ENCODE measurements at places on chromosomes 16 and 17.
A peak's percentile ranks its signal among the peaks of the same experiment; 100 is the strongest.

- DNase-seq: no peak
Observed at GRCh38 chr17:54527941-54528340, 372.7 kb upstream of the TOM1L1 start.

DNA sequence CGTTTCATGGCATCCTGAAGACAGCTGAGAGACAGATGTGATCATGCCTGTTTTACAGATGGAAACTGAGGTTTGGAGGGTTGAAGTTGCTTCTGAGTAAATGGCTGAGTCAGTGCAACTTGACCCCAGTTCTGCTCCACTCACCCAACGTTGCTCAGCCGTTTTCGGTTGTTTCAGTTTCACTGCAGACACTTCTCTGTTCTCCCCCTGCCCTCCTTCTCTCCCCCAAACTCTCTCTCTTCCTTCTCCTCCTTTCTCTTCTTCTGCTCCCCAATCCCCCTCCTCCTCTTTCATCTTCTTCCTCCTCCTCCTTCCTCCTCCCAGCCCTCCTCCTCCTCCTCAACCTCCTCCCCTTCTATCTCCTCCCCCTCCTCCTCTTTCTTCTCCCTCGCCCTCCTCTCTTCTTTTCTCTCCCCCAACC, 9.4 kb upstream of the CEP20 start:
- DNase-seq: no peak

GRCh38 chr16:28502290-28502689, 4.3 kb downstream of the IL27 start:
- no peak for DNase-seq

DNA sequence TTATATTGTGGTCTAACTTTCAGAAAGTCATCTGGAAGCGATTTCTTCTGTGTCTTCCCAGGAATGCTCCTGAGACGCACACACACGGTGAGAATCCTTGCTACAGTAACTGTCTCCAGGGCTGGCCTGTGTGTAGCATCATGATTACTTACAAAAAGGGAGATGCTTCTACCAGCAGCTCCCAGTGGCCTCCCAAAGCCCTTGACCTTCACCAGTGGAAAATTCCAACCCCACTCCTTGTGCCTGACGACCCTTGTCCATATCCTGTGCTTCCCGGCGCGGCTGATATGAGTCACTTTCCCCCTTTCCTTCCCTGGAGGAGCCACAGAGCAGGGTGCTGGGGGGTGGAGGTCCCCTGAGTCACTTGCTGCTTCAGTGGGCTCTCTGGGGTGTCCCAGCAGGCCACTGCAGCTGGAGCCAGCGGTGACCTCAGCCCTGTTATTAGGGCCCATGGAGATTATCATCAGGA, 22.1 kb upstream of the NAT9 start:
- DNase-seq: peak; percentile 42

DNA sequence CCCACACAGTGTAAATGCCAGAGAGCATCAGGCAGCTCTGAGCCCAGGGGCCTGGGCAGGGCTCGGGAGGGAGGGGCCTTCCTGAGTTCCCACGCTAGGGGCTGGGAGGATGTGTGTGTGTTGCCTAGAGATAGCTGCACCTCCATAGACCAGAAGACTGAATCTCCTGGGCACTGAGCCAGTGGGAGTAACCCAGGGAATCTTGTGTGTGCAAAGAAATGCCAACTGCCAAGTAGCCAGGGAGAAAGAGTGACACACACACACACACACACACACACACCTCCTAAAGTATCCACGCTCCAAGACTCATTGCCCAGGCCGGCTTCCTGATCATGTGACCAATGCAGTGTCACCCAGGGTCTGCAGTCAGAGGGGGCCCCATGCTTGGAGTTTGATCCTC, 166.2 kb upstream of the RPL38 start:
- no peak for DNase-seq

DNA sequence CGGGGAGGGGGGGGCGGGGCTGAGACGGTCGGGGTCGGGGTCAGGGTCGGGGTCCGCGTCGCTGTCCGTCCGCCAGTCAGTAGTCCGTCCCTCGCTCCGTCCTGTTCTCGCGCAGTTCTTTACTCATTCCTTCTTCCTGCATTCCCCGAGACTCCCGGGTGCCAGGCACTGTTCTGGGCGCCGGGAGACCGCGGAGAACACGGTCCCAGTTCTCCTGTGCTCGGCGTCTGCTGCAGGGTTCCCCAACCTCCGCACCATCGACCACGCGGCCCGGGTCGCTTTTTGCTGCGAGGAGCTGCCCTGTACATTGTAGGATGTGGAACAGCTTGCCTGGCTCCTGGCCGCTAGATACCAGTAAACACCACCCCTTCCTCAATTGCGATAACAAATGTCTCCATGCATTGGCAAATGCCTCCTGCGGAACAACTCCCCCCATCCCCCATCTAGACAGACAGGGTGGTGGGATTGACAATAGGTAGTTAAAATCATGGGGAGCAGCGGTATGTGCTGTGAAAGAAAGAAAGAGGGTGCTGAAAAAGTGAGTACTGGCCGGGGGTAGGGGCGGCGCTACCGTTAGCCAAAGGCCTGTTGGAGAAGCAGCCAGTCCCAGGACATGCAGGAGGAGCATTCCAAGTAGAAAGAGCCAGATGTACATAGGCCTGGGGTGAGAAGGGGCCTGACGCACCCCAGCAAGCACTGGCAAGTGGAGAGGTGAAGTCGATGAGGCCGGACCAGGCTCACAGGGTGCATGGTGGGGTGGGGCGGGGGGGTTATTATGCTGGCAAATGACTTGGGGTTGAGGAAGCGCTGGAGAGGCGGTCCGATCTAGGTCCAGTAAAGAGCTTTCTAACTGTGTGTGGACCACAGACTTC, 631 bp downstream of the TRAF7 start:
- DNase-seq: peak; percentile 20

GRCh38 chr16:71854369-71854948, 8.7 kb downstream of the ATXN1L start:
- no peak for DNase-seq

- DNase-seq: no peak
Observed at GRCh38 chr16:84050316-84050715, 7.7 kb upstream of the SLC38A8 start.

- no peak for DNase-seq
Observed at GRCh38 chr17:45848868-45849535, 4.3 kb downstream of the SPPL2C start.

DNA sequence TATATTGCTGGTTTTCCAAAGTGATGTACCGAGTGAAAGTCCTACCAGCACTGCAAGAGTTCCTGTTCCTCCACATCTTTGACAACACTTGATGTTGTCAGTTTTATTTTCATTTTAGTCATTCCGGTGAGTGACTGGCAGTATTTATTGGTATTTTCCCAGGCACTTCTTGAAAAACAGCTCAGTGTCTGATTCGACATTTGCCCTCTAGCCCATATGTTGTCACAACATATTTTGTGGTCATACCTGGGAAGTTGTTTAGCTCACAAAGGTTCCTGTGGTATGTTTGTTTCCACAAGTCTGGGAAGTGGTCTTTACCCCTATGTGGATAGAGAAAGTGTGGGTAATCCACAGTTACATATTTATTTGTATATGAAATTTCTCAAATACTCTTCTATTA, 463.6 kb downstream of the HAPSTR1 start:
- no peak for DNase-seq

GRCh38 chr17:46773676-46774075, 44.8 kb downstream of the WNT3 start:
- no peak for DNase-seq

GRCh38 chr17:51238255-51238887, 21.5 kb downstream of the MBTD1 start:
- no peak for DNase-seq

DNA sequence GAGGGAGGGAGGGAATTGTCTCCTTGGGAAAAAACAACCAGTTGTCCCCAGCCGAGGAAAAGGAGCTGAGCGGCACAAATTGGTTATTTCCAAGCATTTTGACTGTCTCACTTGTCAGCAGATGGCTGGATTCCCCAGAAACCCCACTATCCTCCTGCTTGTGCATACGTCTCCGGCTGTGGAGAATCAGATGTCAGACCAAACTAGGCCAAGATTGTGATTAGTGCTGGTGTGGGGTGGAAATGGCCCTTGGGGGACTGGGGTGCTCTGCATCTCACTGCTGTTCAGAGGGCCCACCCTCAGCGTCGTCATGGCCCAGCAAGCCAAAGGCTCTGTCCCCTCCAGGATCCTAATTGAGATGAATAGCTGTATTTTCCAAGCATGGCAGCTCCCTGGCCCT, 131.7 kb upstream of the HSBP1 start:
- no peak for DNase-seq

DNA sequence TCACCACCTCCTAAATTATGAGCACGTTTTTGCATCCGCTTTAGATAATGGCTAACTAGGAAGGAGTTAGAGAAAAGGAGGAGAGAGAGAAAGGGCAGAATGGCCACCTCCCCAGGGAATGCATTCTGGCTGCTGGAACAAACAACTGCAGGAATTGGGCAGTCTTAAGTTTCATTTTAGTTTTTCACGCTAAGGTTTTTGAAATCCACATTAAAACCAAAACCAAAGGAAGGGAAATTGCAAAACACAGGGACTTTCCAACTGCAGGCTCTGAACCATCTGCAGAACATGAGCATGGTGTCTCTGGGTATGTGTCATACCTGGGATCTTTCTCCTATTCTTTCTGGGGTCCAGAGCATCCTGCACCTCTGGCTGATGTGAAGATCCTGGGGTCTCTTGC, 12.1 kb upstream of the CCL8 start:
- DNase-seq: no peak

- DNase-seq: no peak
Observed at GRCh38 chr16:56603589-56603988, 4.8 kb upstream of the MT2A start.

DNA sequence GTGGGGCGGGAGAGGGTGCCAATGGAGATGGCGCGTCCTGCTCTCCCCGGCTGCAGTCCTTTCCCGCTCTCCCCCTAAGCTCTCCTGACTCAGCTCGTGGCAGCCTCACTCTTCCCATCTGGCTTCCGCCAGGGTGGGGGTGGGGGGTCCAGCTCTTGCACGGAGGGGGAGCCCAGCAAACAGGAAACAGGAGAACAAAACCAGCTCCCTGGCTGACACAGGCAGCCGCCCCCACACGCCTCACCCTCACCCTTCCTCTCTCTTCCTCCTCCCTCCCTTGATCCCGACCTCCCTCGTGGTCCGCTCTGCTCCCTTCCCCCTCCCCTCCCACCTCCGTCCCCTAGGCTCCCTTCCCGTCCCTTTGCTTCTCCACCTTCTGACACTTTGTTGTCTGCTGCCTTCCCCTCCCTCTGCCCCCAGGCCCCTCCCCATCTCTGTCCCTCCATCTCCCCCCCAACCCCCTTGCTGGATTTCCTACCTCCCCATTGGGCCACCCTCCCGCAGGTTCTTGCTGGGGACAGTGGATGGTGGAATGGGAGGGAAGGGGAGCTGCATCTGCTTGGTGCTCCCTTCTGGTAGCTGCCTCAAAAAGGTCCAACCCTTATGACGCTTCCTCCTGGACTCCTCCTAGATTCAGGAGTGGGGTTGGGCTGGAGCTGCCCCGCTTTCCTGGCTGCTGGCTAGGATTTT, 23.7 kb downstream of the ARHGAP23 start:
- peak; percentile 83 for DNase-seq

DNA sequence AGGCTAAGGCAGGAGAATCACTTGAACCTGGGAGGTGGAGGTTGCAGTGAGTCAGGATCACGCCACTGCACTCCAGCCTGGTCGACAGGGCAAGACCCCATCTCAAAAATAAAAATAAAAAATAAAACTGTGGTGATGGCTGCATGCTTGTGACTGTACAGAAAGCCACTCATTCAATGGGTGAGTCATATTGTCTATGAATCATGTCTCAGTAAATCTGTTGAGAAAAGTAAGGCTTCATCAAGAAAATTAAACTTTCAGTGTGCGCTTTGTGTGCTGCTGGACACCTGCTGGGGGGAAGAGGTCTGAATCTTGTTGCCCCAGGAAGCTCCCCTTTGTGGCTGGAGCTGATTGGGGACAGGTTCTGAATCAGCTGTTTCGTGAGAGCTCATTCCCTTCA, 11.3 kb downstream of the NUBP1 start:
- DNase-seq: peak; percentile 64

DNA sequence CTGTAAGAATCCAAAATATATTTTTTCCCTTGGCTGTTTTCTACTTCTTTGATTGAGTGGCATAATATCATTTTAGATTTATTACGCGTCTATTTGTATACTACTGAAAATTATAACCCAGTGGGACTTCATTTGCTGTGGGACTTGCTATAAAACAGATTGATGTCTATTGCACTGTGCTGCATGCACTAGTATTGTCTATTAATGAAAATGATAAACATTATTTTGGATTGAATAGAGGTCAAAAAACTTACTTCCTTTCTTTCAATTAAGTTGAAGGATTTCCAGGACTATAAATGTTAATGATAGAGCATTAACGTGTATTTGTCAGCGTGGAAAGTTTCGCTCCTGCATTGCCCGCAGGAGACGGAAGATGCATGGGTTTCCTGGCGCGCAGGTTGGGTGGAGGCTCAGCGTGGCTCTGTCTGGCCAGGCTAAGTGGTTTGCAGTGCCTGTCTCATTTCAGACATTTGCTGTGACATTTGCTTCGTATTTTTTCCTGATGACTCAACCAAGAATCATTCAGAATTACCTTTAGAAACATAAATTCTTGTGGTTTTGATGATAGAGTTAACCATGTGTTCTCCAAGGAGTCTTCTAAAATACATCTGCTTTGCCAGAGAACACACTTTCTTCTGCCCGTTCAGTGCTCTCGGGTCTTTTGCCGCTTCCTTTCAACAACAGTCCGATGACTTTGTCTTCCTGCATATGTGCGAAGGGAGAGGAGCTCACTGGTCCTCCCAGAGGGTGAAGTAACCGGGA, 216.7 kb downstream of the RPTOR start:
- DNase-seq: peak; percentile 89

DNA sequence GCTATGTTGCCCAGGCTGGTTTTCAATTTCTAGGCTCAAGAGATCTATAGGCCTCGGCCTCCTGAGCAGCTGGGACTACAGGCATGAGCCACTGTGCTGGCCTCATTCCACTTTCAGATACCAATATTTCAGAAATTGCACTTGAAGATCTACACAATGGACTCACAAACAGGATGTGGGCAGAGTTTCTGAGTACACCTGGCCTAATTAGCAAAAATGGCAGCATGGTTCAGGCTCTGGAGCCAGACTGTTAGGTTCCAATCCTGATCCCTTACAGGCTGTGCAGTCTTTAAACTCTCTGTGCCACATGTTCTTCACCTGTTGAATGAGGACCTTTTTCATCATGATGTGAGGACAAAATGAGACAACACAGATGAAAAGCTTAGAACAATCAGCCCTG, 32.2 kb downstream of the RNF157 start:
- DNase-seq: no peak

All from kidney capillary endothelial cell (primary cell).